ENCODE measurements at places on chromosomes 1 and 21.

DNA sequence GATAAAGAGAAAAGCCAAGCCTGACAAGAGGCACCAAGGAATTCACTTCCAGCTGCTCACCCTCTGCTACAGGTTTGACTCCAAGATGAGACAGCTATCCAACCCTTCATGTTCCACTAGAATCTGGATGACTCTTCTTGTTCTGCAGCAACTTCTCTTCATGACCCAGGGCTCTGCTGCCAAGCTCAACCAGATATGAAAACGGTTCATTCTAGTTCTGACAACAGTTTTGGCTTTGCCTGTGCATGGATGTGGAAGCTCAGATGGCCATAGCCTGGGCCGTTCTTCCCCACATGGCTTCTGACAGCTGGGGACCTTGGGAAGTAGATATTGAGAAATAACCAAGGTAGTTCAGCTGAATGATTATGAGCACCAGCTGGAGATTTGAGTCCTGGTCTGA is 13.7 kb downstream of the PI4KB start:
- DNase-seq: no peak

- no peak for DNase-seq
Observed at GRCh38 chr1:94143173-94143808, 22.3 kb upstream of the ABCA4 start.

DNA sequence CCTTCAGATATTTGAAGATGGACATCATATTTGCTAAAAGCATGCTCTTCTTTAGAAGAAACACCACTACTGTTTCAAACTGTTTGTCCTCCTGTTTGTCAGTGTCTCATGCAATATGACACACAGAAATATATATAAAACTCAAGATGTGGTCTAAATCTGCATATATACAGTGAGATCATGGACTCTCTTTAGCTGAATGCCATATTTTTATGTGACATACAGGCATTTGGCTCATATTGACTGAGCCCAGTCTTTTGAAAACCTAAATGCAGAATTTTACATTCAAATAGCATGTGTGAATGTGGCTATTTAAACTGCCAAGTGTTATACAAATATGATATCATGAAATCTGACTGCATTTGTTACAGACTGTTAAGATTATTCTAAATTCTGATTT is 18.4 kb downstream of the GDAP2 start:
- DNase-seq: no peak

DNA sequence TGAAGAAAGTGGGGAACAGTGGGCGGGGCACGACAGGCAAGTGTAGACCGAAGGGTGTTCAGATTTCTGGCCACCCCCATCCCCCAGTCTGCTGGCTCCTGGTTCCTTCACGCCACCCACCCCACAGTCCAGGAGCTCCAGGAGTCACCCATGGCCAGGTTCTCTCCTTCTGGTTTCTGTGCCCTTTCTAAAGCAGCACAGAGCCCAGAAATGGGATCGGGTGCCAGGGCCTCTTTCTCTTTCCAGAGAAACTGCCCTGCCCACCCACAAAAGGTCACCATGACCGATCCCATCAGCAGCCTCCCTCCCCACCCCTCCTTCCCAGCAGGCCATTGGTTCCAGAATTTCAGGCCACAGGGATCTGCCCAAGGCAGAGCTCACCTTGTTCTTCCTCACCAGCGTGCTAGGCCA is 3.2 kb upstream of the CELSR2 start:
- peak; percentile 33 for DNase-seq

DNA sequence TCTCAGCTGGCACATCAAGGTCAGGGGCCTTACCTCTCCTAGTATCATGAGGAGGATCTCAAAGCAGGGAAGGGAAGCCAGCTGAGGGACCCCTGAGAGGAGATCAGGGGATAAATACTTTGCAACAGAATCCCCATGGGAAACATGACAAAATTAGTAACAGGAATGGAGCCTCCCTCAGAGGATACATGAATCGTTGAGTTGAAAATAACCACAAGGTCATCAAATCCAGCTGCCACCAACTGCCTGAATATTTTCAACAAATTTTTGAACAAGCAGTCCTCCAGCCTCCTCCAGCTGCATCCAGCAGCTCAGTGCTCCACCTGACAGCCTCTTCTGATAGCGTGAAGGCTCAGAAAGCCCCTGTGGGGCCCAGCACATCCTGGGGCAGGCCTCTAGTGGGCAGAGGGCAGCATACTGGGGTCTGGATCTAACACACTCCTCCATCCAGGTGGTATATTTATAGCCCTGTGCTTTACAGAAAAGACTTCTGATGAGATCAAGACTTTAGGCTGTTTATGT is 404.3 kb downstream of the NTNG1 start:
- DNase-seq: no peak

DNA sequence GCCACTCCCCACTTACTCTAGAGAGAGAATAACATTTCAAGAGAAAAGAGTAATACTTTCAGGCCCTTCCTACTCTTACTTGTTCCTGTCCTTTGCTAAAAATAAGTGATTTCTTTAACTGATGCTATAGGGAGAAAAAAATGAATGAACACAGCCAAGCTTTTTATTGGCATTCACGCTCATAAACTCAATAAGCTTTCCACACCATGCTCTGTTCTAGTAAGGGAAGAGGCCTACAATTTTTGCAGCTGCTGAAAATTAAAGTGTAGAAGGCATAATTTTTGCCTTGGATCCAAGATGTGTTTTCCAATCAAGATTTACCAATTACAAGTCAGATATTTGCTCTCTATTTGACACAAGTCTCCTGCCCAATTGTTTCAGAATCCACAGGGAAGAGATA is 188.1 kb upstream of the RGS18 start:
- no peak for DNase-seq

DNA sequence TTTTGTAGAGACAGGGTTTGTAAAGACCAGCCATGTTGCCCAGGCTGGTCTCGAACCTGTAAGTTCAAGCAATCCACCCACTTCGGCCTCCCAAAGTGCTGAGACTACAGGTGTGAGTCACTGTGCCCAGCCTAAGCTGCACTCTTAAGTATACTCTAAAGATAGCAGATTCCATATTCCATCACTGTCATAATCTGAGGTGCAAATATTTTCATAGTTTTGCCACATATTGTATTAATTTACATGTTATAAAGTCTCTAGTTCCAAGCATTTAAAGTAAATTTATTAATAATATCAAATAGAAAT is 121.3 kb downstream of the HFM1 start:
- no peak for DNase-seq

GRCh38 chr1:32299327-32299726 is 7.4 kb downstream of the HDAC1 start:
- no peak for DNase-seq

DNA sequence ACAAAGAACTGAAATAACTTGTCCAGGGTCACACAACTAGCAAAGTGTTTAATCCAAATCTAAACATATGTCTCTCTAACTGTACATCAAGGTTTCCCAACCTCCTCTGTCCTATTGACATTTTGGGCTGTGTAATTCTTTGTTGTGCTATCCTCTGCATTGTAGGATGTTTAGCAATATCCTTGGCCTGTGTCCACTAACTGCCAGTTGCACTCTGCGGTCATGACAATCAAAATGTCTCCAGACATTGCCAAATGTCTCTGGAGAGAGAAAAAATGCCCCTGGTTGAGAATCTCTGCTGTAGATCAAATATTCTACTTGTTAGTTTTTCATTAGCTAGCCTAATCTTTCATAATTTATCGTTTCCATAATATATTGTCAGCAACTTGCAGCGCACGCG is 353.4 kb upstream of the NEGR1 start:
- no peak for DNase-seq

- DNase-seq: no peak
Observed at GRCh38 chr1:203711251-203712007, 53.6 kb upstream of the LAX1 start.

DNA sequence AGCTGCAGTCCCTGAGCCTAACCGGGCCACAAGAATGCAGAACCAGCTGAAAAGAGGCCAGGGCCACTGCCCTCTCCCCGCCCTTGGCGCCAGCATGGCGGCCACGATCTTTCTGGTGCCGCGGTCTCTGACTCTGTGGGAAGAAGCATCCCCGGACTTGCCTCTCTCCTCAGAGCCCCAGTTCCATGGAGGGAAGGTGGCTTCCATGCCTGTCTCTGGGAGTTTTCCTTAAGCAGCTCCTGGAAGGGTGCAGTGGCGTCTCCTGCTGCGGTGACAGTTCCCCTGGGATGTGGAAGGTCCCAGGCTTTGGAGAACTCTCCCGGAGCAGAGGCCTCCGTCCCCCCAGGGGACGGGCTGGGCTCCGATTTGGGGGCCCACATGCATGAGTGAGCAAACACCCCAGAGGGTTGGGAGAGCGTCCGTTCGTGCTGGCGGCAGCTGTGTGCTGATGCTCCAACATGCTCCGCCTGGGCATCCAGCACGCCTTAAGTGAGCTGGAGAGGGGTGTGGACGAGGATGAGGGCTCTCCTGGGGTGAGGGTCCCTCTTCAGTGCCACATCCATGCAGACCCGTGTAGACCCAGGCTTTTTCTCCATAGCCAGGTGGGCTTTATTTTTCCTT is 109.8 kb upstream of the COL6A1 start:
- no peak for DNase-seq

DNA sequence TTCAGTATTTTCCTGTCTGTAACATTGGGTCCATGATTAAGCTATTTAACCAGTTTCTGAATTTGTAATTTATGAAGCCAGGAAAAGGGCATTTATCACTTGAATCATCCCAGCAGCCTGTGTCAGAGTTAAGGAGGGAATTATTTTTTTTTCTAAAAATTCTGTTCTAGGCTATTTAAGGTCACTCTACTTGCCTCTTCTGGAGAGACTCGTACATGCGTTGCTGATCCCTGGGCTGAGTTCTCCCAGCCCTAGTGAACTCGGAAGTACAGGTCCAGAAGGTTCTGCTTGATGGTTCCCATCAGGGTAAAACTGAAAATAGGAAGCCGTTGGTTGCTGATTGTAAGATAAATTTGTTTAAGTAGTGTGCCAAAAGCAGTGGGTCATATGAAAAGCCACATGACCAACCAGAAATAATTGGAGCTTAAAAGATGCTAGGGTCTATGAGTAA is 90.7 kb downstream of the GPR88 start:
- DNase-seq: no peak

DNA sequence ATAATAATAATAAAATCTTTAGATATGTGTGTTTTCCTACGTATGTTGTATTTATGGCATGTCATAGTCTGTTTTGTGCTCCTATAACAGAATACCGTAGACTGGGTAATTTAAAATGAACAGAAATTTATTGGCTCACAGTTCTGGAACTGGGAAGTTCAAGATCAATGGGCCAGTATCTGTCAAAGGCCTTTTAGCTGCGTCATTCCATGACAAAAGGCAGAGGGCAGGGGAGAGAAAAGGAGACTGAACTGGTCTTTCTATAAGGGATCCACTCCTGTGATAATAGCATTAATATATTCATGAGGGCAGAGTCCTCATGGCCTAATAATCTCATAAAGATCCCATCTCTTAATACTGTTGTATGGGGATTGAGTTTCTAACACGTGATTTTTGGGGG is 7.1 kb upstream of the SFT2D2 start:
- no peak for DNase-seq

DNA sequence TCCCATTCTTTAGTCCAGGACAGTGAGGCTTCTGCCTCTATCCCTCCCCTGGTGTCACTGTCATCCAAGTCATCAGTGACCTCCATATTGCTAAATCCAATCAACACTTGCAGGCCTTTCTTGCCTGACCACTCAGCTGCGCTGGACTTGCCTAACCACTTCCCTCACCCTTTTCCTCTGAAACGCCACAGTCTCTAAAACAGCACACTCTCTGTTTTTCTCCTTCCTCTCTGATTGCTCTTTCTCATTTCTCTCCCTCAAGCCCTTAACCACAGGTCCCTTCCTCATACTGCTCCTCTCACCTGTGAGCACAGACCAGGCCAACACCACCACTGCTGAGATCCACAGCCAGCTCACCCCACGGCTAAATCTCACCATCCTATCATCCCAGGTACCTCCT is 17.5 kb downstream of the TAL1 start:
- no peak for DNase-seq

DNA sequence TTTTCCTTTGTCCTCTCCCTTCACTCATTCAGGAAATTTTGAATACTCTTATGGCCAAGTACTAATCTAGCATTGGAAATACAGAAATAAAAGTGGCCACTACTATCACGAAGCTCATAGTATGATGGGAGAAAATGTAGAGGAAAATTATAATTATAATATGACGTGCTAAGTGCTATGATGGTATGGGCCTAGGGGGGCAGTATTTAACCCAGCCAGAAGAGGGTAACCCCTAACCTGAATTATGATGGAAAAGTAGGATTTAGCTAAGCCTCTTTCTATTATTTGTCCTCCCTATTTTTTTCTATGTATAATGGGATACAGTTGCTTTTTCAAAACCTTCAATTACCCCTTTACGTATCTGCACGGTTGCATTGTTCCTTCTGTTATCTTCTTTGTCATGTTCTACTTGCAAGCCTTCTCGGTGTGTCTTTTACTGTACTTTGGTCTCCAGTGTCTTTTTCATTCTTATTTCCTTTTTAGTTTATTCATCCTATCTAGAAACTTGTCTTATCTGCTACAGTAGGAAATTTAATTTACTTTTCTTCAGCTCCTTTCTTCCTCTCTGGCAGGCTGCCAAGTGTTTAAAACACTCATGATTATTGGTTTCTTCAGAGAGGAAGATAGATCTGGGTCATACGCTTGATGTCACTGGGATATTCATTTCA is 88.8 kb upstream of the GPR52 start:
- DNase-seq: no peak

- DNase-seq: no peak
Observed at GRCh38 chr1:248306103-248306502, 2.9 kb upstream of the OR2T12 start.

GRCh38 chr1:1455366-1455884 is 5.9 kb downstream of the ATAD3C start:
- DNase-seq: no peak

DNA sequence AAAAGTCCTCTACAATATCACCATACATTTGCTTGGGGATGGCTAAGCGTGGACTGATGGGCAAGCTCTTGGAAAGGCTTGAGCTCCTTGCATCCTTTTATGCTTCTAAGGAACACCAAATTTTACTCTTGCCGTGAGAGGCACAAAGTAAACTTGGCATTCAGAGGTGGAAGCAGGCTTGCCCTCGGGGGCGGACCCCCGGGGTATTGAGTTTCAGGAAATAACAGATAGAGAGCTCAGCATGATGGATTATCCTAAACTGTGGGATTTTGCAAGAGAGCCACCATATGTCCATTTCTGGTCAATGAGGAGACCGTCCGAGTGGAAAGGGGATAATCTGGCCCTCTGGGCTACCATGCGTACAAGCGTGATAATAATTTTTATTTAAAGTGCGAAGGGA is 14.0 kb downstream of the IFI16 start:
- DNase-seq: no peak

DNA sequence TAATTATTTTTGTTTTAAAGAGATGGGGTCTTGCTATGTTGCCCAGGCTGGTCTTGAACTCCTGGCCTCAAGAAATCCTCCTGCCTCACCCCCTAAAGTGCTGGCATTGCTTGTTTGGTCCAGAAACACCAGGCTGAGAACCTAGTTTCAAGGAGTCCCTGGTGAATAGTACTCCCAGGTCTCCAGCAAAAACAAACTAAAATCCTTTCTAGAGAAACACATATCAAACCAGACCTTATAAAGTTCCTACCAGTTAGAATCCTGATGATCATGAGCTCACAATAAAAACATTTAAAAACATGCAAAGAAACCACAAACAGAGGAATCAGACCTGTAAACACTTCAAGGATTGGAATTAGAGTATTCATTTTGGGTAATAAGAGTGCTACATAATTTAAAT is 34.4 kb upstream of the PADI1 start:
- DNase-seq: peak; percentile 4

GRCh38 chr1:34681480-34682451 is 73.1 kb upstream of the GJB5 start:
- peak; percentile 82 for DNase-seq
